Kidney glomerular epithelial cell (primary cell): ENCODE measurements at places on chromosomes 5 and 9.

GRCh38 chr5:44388321-44389089, 715 bp downstream of the FGF10 start:
- no peak for DNase-seq

GRCh38 chr5:17267106-17267505, 49.7 kb downstream of the BASP1 start:
- no peak for DNase-seq

GRCh38 chr5:103013933-103014552, 105.9 kb downstream of the GIN1 start:
- DNase-seq: no peak

GRCh38 chr5:61289241-61289640, 42.8 kb upstream of the ZSWIM6 start:
- no peak for DNase-seq

- DNase-seq: no peak
Observed at GRCh38 chr9:89177944-89178829, at the start of gene SHC3. Gene SHC3, minus strand, starts transcription at chr9:89178818. Its CDS starts 358 bp downstream, at chr9:89178460.

DNA sequence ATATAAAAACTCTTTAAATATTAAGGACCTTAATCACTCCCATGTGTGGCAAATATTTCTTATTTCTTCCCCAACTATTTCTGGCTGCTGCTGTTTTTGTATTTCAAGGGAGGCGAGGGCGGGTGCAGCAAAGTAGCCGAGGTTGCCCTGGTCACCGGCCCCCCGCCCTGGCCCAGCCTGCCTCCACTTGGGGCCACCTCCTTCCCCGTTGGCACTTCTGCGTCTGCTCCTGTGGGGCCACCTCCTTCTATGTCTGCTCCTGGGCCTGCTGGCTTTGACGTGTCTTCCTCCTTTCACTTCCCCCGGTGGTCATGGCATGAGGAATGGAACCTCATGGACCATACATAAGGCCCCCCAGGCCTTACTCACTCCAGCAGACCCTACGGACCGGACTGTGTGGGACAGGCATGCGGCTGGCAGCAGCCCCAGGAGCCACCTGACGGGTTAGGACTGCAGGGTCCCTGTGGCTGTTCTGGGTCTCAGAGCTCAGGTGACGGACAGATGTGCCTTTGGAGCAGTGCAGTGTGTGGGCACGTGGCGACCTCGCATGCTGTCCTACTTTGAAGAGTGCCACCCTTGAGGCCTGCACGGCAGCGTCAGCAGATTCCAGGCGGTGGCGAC, 5.8 kb upstream of the ENTPD8 start:
- no peak for DNase-seq

- DNase-seq: no peak
Observed at GRCh38 chr5:132428147-132428482, 58.6 kb downstream of the SLC22A5 start.

- DNase-seq: no peak
Observed at GRCh38 chr9:109355564-109356297, 34.9 kb upstream of the EPB41L4B start.
